Stimulated activated CD4-positive, alpha-beta T cell treated with anti-CD3 and anti-CD28 coated beads, Interleukin-4, amount 100 ng/mL, for 48 hours (primary cell): ENCODE measurements at places on chromosomes 1 and 21.

GRCh38 chr1:55334160-55334559 lies 119.0 kb upstream of the USP24 start:
- no peak for DNase-seq

DNA sequence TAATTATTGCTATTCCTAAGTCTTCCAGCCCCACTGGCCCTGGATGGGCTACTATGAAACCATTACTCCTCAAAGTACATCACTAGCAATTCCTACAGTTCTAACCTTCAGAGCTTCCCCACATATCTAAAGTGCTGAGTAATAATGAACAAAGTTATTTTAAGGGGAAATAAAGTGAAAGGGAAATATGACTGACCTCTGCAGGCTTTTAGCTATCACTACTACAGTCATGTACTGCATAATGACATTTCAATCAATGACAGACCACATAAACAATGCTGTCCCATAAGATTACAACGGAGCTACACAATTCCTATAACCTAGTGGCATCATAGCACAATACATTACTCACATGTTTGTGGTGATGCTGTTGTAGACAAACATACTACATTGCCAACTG lies 32.5 kb upstream of the ASPM start:
- no peak for DNase-seq

DNA sequence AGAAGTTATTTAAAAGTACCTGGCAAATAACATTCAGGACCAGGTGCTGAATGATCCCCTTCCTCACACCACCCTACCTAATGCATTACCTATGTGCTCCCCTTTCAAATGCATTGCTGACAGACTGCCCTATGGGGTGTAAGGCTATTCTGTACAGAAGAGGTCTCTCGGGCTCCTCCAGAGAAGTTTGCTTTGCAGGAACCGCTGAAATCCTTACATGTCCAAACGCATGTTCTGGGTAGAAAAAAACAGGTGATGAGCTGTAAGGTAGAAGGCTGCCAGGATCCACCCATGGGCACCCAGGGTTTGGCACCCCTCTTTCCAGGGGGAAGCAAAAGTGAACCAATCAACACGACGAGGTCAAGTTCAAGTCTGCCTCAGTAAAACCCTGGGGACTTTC lies 58.3 kb upstream of the TARBP1 start:
- no peak for DNase-seq

DNA sequence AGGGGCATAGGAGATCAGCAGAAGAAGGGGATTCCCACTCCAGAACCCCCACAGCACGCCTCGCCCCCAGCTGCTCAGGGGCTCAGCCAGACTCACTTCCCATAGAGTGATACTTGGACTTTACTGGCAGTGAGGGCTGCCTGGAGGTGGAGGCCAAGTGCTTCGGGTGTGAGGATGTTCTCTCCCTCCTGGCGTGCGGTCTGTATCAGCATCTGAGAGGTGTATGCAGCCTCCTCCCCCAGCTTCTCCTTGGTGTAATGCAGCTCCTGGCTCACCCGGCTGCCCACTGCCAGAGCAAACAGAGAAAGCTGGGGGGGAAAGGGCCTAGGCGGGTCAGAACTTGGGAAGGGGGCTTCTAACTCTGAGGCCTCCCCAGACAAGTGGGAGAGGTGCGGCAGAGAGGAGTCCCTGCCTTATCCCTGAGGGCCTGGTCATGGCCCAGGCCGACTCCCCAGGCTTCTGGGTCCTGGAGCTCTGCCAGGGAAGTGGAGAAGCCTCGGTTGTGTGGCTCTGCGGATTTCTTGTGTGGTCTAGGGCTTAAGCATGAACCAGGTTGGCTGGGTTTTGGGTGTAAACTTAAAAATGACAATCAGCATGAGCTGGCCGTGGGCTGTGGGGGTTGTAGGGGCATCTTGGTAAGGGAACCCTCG lies 10.9 kb downstream of the PTCH2 start:
- DNase-seq, result no peak
